ENCODE measurements at places on chromosomes 16 and 17.
A peak's percentile ranks its signal among the peaks of the same experiment; 100 is the strongest.

DNA sequence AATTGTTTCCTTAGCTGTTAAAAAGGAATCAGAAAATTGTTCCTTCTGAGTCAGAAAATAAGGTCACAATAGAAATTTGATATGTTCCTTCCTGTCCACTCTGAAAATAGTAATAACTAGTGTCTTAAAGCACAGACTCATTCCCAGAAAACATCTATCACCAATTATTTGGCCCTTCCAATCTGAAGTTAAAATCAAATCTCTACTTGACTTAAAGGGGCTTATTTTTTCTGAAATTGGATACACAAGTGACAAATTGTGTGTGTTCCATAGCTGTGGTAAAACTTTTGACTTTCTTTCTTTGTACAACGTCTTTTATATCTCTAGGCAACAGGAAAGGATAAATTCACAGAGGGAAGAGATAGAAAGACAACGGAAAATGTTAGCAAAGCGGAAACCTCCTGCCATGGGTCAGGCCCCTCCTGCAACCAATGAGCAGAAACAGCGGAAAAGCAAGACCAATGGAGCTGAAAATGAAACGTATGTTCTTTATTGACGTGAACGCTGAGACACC, 54.5 kb upstream of the MRC2 start:
- DNase-seq: no peak

DNA sequence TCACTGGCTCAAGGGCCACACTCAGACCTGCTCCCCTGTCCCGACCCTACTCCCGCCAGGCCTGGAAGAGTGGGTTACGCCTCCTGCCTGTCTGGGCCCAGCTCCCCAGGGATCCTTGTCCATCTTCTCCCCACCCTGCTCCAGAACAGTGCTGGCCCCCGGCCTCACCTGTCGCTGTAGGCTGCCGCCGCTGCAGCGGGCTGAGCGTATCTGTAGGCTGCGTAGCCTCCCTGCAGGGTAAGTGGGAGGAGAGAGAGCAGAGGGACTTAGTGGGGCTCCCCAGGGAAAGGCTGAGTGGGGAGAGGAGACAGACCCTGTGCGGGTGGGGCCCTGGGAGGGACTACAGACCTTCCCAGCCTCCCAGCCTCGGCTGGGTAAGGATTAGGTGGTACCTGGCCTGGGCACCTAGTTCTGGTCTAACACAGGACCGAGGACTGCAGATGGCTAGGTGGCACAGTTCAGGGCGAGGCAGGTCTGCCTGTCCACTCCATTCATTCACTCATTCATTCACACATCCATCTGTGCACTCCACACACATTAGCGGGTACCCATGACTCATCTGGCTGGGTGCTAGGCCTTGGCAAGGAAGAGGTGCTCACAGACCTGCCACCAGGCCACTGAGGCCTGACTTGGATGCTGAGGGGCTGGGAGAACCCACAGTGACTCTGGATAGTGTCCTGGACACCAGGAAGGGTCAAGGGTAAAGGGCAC, 20.9 kb downstream of the ENGASE start:
- no peak for DNase-seq

DNA sequence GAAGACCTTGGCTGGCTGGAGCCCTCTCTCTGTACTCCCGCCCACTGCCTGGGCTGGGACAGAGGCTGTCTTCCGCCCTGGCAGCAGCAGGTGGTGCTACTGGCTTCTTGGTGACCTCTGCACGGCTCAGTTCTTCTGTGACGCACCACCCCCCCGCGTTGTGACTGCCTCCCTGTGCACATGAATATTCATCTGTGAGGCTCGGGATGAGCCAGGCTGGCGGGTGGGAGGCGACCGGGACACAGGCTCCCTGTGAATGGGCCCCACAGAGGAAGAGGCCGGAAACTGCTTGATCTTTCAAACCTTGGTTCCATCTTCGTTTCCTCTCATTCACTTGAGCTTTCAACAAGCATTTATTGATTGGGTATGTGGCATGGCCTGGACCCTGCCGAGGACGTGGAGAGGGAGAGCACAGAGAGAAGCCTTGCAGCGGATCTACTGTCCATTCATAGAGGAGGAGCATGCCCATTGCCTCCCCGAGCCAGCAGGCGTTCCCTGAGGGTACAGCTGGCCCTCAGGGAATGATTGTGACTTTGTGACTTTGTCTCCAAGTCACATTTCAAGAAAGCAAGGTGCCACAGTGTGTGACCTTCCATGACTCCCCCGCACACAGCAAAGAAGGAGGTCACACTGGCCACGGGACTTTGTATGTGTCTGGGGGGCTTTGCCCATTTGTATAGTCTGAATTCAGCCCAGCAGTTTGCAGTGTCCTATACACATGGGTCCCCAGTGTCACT, 45.0 kb downstream of the B9D1 start:
- no peak for DNase-seq

DNA sequence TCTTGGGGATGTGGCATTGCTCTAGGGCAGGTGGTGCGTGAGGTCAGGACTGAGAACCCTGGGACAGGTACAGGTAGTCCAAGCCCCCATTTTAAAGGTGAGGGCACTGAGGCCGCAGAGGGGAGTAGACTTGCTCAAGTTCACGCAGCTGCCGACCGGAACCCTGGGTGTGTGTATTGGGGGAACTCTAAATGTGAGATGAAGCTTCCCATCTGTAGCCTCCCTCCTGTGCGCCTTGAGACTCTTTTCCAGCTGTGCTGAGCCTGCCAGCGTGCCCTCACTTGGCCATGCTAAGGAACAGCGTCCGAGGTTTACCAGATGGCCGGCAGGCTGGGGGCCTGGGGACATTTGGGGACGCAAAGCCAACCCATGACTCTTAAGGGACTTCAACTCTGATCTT, 79.0 kb upstream of the CDC42EP4 start:
- DNase-seq: no peak

GRCh38 chr16:60717808-60718207, 1318.4 kb downstream of the CDH8 start:
- DNase-seq: no peak

- DNase-seq: no peak
These were observed 9.0 kb downstream of the PITPNM3 start for GRCh38 chr17:6547336-6547735.

DNA sequence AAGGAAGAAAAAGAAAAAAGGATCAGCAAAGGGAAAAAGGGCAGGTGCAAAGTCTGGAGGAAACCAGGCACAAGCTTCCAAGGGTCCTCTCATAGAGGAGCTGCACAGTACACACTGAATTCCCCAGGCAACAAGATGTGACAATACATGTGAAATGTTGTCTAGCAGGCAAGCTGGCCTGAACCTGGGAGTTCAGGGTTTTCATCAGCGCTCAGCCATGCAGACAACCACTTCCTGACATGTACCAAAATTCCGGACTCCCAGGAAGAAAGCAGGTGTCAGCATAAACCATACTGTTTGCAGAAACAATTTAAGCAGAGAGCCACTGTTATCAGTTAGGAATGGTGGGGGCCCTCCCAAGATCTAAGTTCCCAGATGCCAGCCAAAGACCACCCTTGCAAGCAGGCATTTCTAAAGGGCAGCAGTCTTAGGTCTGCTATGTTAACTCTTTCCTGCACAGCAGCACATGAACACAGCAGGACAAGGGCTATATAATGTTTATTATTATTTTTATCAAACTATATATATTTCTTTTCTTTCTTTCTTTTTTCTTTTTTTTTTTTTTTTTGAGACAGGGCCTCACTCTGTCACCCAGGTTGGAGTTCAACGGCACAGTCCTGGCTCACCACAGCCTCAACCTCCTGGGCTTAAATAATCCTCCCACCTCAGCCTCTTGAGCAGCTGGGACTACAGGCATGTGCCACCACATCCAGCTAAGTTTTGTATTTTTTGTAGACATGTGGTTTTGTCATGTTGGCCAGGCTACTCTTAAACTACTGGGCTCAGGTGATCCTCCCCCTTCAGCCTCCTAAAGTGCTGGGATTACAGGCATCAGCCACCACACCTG, 10.1 kb downstream of the TK2 start:
- DNase-seq: no peak

DNA sequence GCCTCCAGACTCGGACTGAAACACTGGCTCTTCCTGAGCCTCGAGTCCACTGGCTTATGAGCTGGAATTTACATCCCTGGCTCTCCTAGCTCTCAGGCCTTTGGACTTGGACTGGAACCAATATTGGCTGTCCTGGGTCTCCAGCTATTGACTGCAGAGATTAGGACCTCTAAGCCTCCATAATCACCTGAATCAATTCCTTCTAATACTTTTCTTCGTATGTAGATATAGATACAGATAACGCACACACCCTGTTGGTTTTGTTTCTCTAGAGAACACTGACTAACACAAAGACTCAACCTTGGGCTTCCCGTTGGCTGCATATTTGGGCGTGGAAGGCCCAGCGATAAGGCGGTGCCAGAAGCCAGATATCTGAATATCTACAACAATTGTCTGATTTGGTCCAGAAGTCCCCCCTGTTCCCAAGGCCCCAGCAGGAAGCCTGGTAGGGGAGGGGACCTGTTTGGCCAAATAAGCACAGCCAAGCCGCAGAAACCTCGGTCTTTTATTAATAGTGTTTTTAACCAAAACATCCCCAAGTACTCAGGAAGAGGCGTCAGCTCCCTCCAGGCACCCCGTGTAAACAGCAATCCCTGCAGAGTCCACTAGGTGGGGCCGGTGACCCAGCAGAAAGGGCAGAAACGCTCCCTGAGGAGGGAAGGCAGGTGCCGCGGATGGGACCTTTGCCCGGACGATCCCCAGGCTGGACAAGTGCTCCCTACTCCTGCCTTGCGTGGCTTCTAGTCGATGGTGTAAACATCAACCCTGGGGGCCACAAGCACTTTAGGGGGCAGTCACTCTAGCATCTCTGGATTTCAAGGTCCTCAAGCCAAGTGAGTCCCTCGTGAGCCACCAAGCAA, 57.0 kb downstream of the ABR start:
- DNase-seq: peak; percentile 69

- DNase-seq: no peak
These were observed 474.4 kb downstream of the SLC39A11 start for GRCh38 chr17:72618001-72618509.

DNA sequence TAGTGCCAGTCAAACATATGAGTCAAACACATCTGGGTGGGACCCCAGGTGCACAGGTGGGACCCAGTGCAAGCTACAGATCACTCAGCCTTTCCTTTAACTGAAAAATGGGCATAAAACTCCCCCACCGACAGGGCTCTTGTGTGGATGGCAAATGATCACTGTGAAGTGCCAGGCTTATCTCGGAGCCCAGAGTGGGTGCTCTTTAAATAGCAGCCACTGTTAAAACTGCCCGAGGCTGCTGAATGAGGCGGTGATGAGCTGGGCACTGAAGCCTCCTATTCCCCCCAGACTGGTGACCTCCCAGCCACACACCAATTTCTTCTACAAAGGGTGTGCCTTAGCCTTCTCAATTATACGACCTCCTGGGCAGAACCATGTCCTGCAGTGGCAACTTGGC, 433.8 kb downstream of the SLC39A11 start:
- DNase-seq: no peak

DNA sequence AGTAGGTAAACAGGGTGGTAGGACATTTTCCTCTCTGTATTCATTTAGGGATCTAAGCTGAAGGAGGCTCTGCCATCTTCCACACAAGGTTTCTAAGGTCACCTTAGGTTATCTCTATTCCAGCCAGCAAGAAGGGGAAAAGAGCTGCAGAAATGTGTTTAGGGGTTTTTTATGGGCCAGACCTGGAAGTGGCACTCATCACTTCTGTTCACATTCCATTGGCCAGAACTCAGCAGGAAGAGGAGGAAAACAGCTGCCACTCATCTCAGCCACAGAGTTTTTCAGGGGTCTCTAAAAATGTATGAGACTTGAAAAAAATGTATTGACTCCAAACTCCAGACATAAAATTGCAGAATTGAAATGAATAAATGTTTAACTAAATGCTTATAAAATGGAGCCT, 65.8 kb downstream of the FTO start:
- DNase-seq: no peak

DNA sequence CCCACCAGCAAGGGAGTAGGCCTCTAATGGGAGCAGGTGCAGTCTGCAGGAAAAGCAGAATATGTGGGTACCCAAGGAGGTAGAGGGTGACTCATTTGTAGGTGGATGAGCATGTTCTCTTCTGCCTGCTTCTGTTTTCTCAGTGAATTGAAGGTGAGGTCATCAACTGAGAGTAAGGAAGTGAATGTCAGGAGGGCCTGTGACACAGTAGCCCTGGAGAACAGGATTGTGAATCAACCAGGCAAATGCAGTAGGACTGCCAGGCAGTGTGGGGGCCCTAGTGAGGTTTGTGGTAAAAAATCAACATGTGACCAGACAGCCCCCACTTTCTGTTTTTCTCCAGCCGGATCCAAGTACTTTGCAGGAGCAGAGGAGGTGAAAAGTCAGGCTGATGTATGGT, 150.5 kb upstream of the SOX9 start:
- no peak for DNase-seq

DNA sequence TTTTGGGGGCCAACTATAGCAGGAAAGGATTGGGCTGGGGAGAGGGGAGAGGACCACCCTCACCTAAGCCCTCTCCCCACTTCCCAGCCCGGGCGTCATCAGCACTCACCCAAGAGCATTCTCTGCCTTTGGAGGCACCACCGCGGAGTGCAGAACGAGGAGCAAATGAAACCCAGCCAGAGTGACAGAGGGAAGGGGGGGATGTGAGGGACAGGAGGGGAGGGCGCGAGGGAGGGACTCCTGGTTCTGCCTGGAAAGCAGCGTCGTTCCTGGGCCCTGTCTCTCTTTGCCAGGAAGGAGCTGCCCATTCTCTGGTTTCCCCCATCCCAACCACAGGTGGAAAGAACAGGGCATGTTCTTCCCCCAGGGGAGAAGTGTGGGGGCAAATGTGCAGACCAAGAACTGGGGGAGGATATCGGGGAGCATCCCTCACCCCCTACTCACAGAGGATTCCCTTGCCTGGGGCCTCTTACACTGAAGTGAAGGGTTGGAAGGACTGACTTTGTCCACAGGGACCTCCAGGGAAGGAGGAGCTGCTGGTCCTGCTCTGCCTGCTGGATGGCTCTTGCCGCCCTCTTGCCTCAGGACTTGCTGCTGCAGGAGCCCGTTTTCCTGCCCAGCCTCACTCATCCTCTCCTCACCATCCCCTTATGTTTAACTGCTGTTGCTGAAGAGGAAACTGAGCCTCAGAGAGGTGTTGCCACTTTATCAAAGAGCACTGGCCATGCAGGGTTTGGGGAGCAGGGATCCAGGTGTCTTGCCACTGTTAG, 3.5 kb upstream of the C17orf113 start:
- DNase-seq: no peak

DNA sequence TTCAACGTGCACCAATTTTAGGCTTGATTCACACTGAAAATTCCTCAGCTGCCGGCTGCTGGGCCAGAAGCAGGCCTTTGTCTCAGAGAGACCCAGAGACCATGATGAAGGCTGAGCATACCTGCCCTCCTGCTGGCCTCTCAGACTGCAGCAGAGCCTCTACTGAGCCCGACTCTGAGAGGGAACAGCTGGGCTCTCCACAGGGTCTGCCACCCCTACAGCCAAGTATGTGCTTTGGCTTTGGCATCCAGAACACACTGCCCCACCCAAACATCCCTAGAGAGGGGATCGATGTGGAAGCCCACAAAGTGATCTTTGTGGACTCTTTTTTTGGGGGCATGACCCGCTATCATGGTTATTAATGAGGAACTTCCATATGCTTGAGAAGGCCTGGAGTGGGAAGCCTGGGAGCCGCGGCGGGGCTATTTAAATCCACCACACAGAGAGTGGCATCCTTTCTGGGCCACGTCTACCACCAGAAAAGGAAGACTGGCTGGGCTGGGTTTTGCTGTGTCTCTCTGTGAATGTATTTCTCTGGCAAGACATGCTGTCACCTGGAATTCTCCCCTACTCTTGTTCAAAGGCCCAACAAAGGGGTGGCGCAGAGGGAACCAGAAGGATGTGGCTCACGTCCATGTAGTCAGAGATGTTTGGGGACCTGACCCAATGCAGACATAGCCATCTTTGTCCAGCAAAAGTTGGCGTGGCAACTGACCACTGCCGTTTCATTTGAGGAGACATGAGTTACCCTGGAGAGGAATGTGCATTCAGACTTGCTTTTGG, 69.3 kb downstream of the GNAO1 start:
- DNase-seq: no peak

- peak; percentile 36 for DNase-seq
These were observed at the start of gene RNF157 for GRCh38 chr17:76240461-76241203. Gene RNF157, minus strand, starts transcription at chr17:76240493. Its CDS starts 253 bp downstream, at chr17:76240240.

Measured in stimulated activated CD4-positive, alpha-beta T cell treated with anti-CD3 and anti-CD28 coated beads, Interleukin-12 subunit alpha, Interleukin-12 subunit beta, amount 100 ng/mL, for 24 hours (primary cell).